ENCODE measurements at places on chromosomes 1 and 21. TPM values are rescaled to one million over a fixed set of nuclear protein-coding genes. Genes with fewer than 3 reads are reported as not detected.
A peak's percentile ranks its signal among the peaks of the same experiment; 100 is the strongest.

GRCh38 chr1:9316080-9316444 lies 23.4 kb downstream of the SPSB1 start:
- H3K27me3 ChIP-seq: no peaks in the 10 kb centered on the region
- H3K4me3 ChIP-seq: no peak overlapping the region
- peaks cover 27% of the 10 kb centered on the region for H3K4me1 ChIP-seq
- peaks cover 5% of the 10 kb centered on the region for H3K36me3 ChIP-seq

The AK5 gene
- 38.3 TPM for total RNA-seq

DNA sequence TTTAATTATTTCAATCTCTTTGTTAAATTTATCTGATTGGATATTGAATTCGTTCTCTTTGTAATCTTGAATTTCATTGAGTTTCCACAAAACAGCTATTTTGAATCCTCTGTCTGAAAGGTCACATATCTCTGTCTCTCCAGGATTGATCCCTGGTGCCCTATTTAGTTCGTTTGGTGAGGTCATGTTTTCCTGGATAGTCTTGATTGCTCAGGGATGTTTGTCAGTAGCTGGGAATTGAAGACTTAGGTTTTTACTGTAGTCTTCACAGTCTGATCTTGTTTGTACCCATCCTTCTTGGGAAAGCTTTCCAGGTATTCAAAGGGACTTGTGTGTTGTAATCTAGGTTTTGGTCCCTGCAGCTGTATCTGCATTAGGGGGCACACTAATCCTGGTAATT lies 6.8 kb upstream of the MTARC2 start:
- H3K4me3 ChIP-seq: no peak overlapping the region
- H3K27me3 ChIP-seq: no peaks in the 10 kb centered on the region
- no peak overlapping the region for H3K27ac ChIP-seq
- no peak for DNase-seq

DNA sequence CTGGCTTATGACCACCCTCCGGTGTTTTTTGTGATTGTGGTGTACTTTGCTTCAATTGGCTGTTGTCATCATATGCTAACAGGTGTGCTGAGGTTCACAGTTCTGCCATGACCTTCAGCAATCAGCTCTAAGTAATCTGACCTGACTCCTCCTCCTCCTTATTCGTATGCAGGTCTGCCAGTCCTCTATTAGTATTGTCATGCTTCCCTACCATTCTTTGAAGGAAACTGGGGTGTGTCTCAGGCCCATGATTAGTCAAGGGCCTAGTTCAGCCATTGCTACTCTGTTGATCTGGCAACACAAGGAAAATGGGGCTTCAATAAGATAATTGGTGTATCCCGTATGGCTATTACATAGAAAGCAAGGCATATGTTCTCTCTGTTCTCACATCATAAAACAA lies 332.3 kb upstream of the DPYD start:
- no peak overlapping the region for H3K27ac ChIP-seq
- no peaks in the 10 kb centered on the region for H3K36me3 ChIP-seq
- no peaks in the 10 kb centered on the region for H3K4me1 ChIP-seq
- H3K27me3 ChIP-seq: no peaks in the 10 kb centered on the region

DNA sequence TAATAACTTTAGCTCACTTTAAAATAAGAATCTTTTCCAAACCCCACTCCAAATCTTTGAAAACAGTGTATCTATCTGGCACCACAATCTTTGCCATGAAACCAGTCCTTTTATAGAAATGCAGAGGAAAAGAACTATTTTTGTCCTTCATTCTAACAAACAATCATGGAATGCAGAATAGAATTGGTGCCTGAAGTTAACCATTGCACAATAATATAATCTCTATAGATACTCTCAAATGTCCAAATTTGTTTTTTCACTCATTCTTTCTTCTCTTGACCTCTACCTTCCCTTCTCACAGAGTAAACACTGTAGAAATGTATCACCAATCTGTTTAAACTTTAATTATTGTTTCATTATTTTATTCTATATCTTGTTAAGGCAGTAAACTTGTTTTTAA lies 34.8 kb downstream of the TTLL7 start:
- H3K4me3 ChIP-seq: no peak overlapping the region
- no peak for DNase-seq
- no peaks in the 10 kb centered on the region for H3K36me3 ChIP-seq
- H3K4me1 ChIP-seq: no peaks in the 10 kb centered on the region

DNA sequence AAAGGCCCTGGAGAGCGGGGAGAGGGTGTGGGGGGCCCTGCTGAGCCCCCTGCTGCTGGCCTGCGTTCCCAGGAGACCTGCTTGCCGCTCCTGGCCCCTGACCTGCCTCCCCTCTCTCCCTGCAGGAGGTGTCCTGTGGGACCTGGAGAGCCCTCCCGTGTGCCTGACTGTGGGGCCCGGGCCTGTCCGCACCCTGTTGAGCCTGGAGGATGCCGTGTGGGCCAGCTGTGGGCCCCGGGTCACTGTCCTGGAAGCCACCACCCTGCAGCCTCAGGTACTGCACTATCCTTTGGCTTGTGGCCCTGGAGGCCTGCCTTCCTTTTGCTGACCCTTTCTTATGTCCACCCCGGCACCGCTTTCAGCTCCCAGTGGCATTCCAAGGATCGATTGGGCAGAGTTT lies 90.8 kb upstream of the ACTL8 start:
- peaks cover 25% of the 10 kb centered on the region for H3K36me3 ChIP-seq
- H3K27me3 ChIP-seq: no peaks in the 10 kb centered on the region
- no peak for DNase-seq
- H3K4me1 ChIP-seq: no peaks in the 10 kb centered on the region

The TSPAN1 gene
- total RNA-seq: 1.1 TPM

The CNR2 gene
- total RNA-seq: not detected

DNA sequence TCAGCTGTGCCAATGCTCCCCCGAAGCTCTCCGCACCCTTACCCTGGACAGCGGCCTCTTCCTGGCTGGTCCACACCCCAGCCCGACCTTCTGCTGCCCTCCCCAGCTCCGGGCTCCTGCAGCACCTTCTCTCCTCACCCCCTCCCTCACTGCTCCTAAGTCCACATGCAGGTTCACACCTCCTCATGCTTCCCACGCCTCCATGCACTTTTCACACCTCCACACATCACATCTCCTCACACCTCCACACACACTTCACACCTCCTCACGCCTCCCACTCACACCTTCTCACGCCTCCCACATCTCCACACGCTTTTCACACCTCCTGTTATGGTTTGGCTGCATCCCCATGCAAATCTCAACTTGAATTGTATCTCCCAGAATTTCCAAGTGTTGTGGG lies 18.9 kb downstream of the GPR137B start:
- no peaks in the 10 kb centered on the region for H3K4me1 ChIP-seq
- no peak overlapping the region for H3K4me3 ChIP-seq
- H3K27ac ChIP-seq: no peak overlapping the region
- H3K36me3 ChIP-seq: no peaks in the 10 kb centered on the region
- H3K27me3 ChIP-seq: no peaks in the 10 kb centered on the region
- DNase-seq: peak; percentile 14

DNA sequence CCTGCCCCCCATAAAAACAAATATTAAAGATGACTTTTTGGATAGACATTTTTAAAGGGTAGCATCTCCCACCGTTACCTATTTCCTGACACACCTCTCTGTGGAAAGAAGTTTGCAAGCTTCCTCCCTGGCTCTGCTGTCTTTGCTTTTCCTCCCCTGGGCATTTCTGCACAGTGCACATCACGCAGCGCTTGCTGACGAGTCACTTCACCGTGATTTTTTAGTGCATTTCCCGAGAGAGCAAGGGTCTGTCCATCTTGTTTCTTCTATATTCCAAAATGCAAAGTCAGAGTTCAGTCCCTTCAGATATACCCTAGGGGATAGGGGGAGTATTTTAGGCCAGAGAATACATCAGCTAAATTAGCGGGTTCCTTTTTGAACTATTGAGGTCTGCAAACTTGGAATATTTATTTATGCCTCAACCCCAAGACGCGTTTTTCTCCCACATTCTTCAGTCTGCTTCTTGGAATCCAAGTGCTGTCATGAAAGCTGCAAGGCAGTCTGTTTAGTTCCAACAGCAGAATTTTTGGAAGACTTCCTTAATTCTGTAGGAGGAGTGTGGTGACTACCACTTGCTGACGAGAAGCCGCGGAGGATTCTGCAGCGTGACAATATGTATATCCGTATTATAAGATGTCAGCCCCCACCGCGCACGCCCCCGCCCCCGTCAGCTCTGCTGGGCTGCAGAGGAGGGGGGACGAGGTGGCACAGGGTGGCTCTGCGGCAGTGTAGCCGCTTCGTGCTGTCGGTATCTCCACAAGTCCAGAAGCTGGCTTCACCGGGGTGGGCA lies 22.4 kb downstream of the SMYD2 start:
- peak overlapping the region; percentile 42 for H3K4me3 ChIP-seq
- H3K4me1 ChIP-seq: peaks cover 10% of the 10 kb centered on the region
- DNase-seq: peak; percentile 79
- no peaks in the 10 kb centered on the region for H3K36me3 ChIP-seq
- no peaks in the 10 kb centered on the region for H3K27me3 ChIP-seq

The PLA2G2D gene
- not detected for total RNA-seq

The CLEC20A gene
- under 0.01 TPM for total RNA-seq

DNA sequence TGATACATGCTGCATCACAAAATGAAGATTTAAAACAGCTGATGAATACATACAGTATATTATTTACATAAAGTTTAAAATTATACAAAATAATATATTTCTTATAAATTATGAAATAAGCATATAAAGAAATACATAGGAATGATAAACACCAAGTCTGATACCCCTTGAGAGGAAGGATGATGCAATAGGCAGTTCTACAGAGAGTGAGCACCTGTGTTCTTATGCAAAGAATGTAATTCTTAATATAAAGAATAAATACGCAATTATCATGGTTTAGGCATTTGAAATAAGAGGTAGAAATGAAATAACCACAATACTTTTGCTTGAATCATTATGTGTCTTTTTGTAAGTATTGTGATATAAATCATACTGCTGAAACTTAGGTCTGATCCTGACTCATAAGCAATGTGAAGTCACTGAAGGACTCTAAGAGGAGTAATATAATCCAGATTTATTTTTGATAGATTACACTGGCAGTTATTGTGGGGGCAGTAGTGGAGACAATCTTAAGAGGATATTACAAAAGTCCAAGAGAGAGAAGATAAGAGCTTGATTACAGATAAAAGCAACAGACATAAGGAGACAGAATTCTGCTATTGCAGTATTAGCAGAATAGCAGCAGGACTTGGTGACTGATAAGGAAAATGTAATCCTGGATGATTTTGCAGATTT lies 39.0 kb downstream of the TTLL7 start:
- H3K27ac ChIP-seq: no peak overlapping the region
- H3K27me3 ChIP-seq: no peaks in the 10 kb centered on the region
- DNase-seq: no peak
- H3K4me3 ChIP-seq: no peak overlapping the region

DNA sequence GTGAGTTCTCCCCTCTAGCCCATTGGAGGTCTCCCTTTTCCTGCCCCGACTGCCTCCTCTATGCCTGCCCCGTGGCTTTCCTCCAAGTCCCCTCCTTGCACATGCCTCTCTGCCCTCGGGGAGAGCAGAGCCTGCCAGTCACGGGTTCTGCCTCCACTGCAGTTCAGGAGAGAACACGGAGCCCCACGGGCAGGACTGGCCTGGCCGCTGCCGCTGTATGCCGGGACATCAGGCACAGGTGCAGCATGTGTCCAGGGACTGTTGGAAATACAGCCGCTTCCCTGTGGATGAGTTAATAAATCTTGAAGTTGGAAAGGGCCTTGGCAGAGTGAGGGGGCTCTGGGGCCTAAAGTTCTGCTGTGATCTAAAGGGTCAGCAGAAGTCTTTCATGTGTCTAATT lies 676.6 kb downstream of the MATN1 start:
- H3K36me3 ChIP-seq: no peaks in the 10 kb centered on the region
- H3K4me1 ChIP-seq: no peaks in the 10 kb centered on the region
- no peak overlapping the region for H3K27ac ChIP-seq

GRCh38 chr1:57866998-57867397 lies 443.1 kb upstream of the DAB1 start:
- H3K4me3 ChIP-seq: no peak overlapping the region
- no peaks in the 10 kb centered on the region for H3K36me3 ChIP-seq
- H3K27me3 ChIP-seq: no peaks in the 10 kb centered on the region

DNA sequence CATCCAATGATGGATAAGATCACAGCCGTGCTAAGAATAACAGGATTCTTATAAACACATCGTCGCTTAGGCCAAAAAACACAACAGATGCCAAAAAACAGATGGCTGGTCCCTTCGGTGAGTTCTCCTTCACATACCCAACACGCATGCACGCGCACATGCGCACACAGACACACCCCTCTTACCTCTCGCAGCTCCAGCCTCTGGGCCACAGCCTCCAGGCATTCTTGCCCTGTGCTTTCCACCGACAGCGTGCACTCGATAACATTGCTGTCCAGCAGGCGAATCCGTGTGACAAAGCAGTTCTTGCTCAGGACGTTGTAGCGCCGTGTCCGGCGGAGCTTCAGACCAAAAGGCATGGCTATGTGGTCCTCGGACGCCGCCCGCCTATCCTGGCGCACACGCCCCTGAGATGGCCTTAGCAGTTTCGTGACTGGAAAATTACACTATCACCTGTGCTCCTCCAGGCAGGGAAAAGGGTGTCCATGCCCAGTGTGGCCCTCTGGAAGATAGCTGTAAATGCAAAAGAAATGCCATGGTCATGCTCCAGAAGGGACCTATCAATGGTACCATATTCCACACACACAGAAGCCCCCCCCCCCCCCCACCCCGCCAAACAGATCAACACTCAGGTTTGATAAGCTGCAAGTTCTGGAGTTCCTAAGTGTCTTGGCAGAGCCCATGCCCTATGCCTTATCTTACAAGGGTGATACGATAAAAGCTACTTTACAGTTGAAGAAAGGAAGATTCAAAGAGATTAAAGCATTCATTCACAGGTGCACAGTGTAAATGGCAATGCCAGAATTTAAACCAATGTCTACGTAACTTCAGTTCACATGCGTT lies 86.7 kb downstream of the PTPN14 start:
- no peak for DNase-seq
- H3K36me3 ChIP-seq: peaks cover 38% of the 10 kb centered on the region
- H3K4me3 ChIP-seq: no peak overlapping the region
- peaks cover 27% of the 10 kb centered on the region for H3K4me1 ChIP-seq
- no peaks in the 10 kb centered on the region for H3K27me3 ChIP-seq

The TCHH gene
- total RNA-seq: not detected

DNA sequence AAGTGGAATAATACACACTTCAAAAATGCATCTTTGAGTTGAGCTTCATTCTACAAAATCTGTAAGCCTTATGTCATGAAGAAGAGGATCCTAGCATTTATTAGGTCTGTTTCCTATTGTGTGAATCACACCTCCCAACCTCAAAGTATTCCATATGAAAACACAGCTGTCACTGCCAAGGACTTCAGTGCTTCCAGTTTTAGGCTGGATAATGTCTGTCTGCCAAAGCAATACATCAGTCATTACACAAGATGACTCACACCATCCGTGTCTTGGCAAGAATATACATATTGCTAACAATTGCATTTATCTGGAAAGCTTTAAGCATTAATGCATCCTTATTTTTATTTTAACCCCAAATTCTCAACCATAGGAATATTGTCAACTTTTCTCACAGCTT lies 125.7 kb upstream of the TMPRSS15 start:
- no peaks in the 10 kb centered on the region for H3K36me3 ChIP-seq
- H3K4me1 ChIP-seq: no peaks in the 10 kb centered on the region
- H3K27ac ChIP-seq: no peak overlapping the region
- no peak for DNase-seq
- H3K27me3 ChIP-seq: no peaks in the 10 kb centered on the region
- no peak overlapping the region for H3K4me3 ChIP-seq

The KMO gene
- under 0.01 TPM for total RNA-seq

GRCh38 chr1:64405833-64406232 lies 64.1 kb upstream of the CACHD1 start:
- H3K27me3 ChIP-seq: no peaks in the 10 kb centered on the region
- DNase-seq: no peak
- H3K4me1 ChIP-seq: no peaks in the 10 kb centered on the region

GRCh38 chr1:159977364-159978106 lies 23.5 kb upstream of the SLAMF9 start:
- H3K36me3 ChIP-seq: peaks cover 5% of the 10 kb centered on the region
- no peak overlapping the region for H3K27ac ChIP-seq
- no peaks in the 10 kb centered on the region for H3K4me1 ChIP-seq
- H3K4me3 ChIP-seq: no peak overlapping the region
